Activated CD4-positive, alpha-beta T cell treated with anti-CD3 and anti-CD28 coated beads for 36 hours (primary cell): ENCODE measurements at places on chromosomes 12 and 14. TPM values are rescaled to one million over a fixed set of nuclear protein-coding genes. Genes with fewer than 3 reads are reported as not detected.

Gene ARHGAP9
- total RNA-seq, result 101 TPM

Gene PTCSC3
- not detected for total RNA-seq

Gene ALX1
- not detected for total RNA-seq

- DNase-seq, result no peak
These were observed 345.5 kb upstream of the MGAT4C start for GRCh38 chr12:86601550-86602308.

DNA sequence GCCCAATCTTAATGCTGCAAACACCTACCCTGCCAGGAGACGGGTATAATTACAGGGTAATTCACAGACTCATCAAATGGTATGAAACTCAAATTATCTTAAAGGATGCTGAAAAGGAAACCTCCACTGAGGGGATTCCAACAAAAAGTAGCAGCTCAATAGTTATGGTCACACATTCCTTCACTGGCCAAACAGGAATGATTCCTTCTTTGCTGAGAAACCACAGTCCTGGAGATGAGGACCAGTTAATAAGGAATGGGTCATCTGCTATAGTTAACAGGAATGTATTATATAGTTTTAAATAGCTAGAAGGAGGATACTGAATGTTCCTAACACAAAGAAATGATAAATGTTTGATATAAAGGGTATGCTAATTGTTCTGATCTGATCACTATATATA is 136.9 kb downstream of the STXBP6 start:
- no peak for DNase-seq

DNA sequence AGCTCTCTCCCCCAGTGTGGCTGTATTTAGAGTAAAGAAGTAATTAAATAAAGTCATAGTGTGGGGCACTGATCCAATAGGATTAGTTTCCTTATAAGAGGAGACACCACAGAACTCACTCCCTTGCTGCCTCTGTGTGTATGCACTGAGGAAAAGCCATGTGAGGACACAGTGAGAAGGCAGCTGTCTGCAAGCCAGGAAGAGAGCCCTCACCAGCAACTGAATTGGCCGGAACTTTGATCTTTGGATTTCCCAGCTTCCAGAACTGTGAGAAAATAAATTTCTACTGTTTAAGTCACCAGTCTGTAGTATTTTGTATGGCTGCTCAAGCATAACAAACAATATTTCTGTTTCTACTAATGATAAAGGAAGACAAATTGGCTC is 368.7 kb upstream of the PRICKLE1 start:
- no peak for DNase-seq

DNA sequence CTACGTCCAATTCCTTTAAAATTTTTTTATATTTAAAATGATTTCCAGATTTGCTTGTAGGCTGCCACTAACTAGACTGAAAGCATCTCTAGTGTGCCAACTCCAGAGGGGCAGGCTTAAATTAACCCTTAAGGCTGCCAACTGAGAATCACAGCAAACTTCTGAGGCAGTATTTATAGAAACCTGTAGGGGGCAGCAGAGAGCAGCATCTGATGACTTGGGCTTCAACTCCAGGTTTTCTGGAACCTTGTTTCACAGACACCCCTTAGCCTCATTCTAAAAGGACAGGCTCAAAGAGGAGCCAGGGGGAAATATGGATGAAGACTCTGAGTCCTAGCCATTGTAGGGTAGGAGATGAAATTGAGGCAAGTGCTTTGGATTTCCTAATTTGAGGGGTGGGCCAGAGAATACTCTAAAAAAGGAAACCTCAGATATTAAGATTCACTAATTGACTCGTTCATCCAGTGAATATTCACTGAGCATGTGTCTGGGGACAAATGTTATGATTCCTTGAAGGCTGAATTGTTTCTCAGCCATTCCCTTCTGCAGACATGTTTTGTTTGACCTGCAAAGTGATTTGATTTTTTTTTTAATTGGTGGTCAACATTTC is 63.3 kb upstream of the HSPB8 start:
- DNase-seq, result peak; percentile 43
